ENCODE measurements at places on chromosomes 1 and 21. TPM values are rescaled to one million over a fixed set of nuclear protein-coding genes. Genes with fewer than 3 reads are reported as not detected.

Gene RAB42
- 3.2 TPM for total RNA-seq

DNA sequence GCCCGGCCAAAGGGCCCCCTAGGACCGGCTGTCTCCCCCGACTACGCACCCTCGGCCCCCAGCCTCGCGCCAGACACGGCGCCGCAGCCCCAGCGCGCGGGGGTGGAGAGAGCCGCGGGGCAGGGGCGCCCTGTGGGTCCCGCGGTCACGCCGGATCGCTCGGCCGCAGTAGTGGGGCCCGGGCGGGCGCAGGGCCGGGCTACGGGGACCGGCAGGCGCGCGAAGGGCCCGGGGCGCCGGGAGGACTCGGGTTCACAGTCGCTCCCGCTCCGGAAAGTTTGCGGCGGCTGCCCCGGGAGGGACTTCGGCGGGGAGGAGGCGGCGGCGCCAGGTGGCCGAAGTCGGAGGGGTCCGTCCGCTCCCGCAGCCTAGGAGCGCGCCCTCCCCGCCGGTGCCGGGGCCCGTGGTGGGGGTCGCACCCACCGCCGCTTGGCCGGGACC, 7.1 kb upstream of the ZNF669 start:
- no peak for DNase-seq

DNA sequence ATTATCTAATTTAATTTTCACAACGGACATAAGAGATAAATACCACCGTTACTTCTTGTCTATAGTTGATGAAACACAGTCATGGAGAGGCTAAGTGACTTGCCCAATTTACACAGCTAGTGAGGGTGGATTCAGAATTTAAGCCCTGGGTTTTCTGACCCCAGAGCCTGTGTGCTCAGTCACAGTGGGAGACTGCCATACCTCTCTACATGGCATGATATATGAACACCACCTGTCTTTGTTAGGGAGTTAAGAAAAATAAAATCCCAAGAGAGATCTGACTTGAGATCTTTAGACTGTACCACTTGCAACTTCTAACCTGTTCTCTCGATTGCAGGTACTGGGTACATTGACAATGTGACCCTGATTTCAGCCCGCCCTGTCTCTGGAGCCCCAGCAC, 40.3 kb downstream of the LAMC2 start:
- DNase-seq: no peak

Gene GRIK1
- not detected for total RNA-seq

Gene MRPS15
- 132 TPM for total RNA-seq

GRCh38 chr1:11703357-11704193, 12.1 kb downstream of the DRAXIN start:
- no peak for DNase-seq

DNA sequence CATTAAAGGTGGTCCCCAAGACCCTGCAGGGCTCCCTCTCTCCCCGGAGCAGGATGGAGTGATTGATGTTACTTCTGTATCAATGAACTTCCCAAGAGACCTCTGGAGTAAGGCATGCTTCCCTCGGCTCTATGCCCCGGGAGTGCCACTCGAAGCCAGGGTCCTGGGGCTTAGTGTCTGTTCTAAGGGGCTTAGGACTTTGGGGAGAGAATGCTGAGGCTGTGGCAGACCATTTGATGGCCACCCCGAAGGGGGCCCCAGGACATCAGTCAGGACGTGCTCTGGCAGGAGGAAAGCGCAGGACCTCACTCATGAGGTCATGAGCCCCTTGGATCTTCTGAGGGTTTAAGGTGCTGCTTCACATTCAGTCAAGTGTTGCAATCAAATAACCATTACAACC, 7.5 kb downstream of the KIAA1614 start:
- no peak for DNase-seq

DNA sequence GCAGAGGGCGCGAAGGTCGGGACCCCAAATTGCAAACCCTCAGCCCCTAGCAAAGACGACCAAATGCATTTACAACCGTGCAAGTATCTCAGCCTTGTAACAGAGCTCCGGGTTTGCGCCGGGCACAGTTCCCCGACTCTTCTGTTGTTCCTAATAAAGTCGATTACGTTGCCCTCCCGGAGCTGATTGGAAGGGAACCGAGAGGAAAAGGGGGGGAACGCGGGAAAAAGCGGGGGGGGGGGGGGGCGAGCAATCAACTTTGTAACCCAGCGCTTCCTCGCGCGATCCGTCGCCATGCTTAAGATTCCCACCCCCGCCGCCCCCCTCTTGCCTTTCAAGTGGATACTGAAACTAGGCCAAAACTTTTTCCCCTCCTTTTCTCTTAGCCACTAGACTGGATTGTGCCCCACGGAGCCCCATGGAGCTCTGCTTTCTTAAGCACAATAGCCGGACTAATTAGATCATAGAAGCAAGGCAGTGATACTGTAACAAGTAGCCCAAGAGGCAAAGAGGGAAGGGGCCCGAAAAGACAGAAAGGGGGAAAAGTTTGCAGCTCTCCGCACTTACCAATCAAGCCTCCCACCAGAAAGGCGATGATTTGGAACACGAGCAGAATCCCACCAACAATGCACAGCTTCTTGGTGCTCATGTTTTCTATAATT, 565 bp downstream of the WLS start:
- DNase-seq: peak; percentile 85

DNA sequence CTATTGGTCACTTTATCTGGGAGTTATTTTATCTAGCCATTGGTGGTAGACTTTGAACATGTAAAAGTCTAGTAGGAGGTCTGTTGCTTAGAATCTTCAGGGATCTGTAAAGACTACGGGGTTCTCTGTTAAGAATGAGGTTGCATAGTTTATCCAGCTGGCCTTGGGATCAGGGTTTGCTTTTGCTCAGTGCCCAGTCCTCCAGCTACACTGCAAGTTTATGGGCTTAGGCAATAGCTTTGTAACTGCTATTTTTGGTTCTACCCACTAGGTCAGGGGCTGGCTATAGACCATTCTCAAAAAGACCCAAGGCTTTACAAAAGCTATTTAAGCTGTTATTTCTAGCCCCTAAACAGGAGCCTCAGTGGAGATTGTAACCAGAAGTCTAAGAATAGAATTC, 9.8 kb downstream of the SH3GLB1 start:
- peak; percentile 17 for DNase-seq

DNA sequence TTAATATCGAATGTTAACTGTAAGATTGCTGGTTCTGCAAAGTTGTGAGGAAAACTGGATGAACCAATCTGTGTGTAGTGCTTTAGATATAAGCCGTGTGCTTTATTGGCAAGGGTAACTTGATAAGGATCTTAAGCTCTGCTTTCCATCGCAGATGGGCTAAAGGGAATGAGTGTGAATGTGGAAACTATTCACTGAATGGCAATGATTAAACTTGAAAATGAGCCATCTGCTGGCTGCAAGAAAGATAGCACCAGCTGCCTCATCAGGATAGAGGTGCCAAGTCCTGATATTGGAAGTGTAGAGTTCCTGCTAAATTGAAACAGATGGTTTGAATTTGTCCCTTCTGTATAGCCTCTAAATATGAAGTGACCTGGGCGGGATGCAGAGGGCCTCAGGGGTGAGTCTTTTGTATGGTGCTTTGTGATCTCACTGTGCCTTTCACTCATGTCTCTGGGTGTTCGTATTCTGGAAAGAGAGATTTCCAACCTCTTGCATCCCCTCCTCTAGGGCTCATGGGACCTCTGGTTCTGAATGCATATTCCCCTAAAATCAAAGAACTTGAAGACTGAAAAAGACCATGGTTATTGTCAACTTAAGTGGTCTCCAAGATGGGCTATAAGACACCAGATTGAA, 9.2 kb downstream of the FCRL3 start:
- peak; percentile 23 for DNase-seq

GRCh38 chr21:42463861-42464515, 32.0 kb downstream of the RSPH1 start:
- peak; percentile 74 for DNase-seq

Gene ANGPTL7
- total RNA-seq: 0.22 TPM

Gene SIKE1
- 96.4 TPM for total RNA-seq

GRCh38 chr1:36345353-36345752, 21.9 kb upstream of the EVA1B start:
- DNase-seq: no peak

DNA sequence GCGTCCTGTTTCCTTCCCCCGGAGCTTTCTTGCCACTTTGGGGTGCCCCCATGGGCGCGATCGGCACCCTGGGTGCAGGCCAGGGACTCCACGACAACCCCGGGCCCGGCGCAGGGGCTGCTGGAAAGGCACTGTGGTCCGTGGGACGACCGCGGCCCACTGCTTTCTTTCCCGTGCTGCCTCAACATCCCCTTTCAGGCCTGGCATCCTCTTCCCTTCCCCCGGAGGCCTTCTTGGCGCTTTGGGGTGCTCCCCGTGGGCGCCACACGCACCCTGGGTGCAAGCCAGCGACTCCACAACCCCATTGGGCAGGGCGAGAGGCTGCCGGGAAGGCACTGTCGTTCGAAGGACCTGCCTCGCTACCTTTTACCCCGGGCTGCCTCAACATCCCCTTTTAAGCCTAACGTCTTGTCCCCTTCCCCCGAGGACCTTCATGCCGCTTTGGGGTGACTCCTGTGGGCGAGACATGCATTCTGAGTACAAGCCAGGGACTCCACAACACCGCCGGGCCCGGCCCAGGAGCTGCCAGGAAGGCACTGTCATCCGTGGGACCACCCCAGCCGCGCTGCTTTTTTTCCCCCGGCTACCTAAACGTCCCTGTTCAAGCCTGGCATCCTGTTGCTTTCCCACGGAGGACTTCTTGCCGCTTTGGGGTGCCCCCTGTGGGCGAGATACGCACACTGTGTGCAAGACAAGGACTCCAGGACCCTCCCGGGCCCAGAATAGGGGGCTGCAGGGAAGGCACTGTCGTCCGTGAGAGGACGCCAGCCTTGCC, 137.8 kb downstream of the LIPI start:
- DNase-seq: no peak

Gene LRRC71
- not detected for total RNA-seq

DNA sequence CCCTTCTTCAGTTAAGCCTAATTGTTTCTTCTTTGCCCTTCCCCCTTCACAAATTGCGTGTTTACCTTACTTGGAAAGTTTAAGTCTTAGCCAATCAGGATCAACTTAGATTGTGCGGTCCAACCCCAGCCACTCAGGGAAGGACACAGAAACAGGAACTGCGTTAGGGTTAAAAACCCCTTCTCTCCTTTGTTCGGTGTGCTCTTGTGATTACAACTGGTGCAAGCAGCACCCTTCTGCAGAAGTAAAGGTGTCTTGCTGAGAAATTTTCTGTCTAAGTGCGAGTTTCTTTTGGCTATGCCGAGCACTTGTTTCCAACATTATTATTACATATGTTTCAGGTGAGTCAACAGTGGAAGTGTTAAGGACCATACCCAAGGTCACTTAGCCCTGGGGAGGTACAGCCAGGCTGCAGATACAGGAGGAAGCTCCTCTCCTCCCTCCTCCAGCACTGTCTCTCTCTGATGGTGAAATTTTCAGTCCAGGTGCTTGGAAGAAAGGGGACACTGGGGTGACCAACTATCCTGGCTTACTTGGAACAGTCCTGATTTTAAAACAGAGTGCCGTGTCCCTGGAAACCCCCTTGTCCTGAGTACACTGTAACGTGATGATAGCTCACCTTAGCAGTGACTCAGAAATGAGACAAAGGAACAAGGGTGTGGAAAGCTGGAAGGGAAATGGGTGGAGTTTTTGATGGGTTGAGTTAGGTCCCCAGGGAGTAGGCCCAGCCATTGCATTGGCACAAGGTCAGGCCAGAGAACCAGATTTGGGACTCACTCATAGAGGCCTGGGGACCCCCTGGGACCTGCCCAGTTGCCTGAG, 68.7 kb upstream of the KLHDC7A start:
- DNase-seq: no peak

DNA sequence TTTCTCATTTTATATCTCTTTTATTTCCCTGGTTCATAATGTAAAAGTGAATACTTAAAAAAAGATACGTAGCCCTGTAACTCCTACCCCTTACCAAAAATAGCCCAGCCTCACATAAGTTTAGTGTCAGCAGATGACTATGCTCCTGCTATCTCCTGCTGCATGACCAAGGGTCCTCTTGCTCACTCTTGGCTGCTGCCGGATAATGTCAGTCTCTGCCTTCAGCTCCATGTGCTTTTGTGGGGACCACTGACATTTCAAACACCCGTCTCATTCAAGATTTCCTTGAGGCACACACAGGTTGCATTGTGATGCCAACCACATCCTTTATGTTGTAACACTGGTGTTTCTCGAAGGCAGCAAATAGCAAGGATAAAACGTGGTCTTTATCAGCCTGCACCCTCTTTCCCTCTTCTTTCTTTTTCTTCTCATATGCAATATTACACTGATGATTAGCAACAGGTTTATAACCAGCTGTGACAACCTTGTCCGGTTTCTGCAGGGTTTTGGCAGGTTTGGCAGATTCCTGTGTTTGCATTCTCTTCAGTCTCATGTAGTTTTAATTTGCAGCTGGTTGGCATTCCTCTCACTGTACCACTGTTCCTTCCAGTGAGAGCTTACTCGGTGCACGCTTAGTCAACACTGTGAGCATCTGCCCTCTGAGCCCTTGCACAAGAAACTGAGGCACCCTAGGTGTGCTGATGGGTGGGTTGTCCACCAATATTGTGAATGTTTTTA, 62.2 kb downstream of the ZNF684 start:
- no peak for DNase-seq

GRCh38 chr1:27666791-27667254, 5.2 kb downstream of the IFI6 start:
- peak; percentile 66 for DNase-seq

- DNase-seq: peak; percentile 46
These were observed 175.4 kb downstream of the NTMT2 start for GRCh38 chr1:170321113-170321512.

Gene C1orf185
- not detected for total RNA-seq

DNA sequence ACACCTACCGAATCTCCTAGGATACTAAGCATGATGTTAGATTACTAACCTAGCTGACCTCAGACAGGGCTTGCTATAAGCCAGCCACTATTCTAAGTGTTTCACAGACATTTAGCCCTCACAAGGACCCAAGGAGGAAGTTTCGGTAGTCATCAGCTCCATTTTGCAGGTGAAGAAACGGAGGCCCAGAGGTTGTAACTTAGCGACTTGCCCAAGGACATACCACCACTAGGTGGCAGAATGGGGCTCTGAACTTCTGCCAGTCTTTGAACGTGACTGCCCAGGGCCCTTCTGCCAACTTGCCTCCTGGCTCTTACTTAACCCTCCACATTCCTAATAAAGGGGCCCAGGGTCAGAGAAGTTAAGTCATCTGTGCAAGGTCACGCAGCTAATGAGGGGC, 283.5 kb downstream of the C1orf94 start:
- peak; percentile 48 for DNase-seq
